ENCODE measurements at places on chromosomes 11 and 22. TPM values are rescaled to one million over a fixed set of nuclear protein-coding genes. Genes with fewer than 3 reads are reported as not detected.

The ABTB2 gene
- total RNA-seq: 12.2 TPM

The MS4A12 gene
- 0.31 TPM for total RNA-seq

The MMP11 gene
- total RNA-seq: 12.2 TPM

GRCh38 chr22:45818424-45819085 is 146.9 kb downstream of the ATXN10 start:
- DNase-seq: no peak

DNA sequence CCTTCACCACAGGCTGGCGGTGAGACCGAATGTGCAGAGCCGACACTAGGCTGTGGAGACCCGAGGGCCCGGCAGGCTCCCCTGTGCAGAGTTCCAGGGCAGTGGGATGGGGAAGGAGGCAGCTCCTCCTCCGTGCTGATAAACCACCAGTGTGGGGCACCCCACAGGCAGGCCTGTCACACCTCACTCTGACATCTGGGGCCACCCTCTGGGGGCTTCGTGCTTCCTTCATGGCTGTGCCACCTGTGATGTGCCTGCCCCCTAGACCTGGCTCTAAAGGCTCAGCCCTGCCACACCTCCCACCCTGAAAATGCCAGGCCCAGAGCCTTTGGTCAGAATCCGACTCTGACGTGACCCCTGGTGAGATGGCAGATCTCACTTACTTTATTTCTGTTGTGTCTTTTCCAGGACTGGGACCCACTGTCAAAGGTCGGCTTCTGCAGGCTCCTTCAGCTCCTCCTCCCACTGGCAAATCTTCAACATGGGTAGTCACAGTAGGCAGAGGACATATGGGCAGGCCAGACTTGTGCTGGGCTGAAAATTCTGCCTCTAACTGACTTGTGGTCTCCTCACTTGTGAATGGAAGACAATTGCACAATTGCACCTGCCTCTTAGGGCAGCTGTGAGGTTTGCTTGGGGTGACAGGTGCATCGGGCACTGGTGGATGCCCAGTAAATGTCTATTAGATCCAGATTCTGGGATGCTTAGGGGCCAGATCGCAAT is 46.2 kb upstream of the TSKU start:
- no peak for DNase-seq

DNA sequence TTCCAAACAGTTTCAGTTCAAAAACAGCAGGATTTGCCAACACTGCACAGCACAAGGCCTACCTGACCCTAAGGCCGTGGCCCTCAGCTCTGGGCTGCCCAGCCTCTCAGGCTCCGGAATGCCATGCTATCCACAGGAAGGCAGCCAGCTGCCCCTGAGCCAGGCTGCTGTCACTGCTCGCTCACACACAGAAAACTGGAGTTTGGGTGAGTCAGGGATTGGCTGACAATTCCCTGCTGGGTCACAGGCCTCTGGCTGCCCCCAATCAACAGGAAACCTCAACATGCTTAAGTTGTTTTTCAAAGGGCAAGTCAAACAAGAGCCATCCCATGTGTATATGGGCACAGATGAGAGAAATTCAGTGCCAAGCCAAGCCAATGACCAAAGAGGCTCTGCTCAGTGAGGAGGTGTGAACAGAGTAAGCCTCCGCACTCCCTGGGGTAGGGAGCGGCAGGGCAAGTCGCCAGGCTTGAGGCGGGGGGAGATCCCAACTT is 50.2 kb downstream of the RPL27A start:
- peak; percentile 77 for DNase-seq

DNA sequence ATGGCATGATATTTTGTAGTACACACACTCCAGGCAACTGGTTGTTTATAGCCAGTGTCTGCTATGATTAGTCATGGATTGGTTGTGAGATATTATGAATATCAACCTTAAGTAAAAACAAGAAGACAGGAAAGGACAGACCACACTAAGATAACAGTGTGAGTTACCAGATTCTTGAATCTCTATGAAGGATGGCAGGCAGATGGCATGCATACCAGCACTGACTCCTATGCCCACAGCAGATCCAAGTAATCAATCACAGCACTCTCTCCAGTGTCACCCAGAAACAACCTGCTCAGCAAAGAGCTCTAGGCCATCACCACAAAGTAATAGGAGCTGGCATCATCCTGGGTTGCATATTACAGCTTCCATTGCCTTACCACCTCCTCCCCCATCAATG is 116.6 kb downstream of the GALNT18 start:
- no peak for DNase-seq

- DNase-seq: no peak
Observed at GRCh38 chr11:96448225-96448624, 58.4 kb downstream of the JRKL start.

GRCh38 chr22:37632174-37633088 is 7.0 kb upstream of the SH3BP1 start:
- DNase-seq: no peak

GRCh38 chr22:46533070-46533833 is 4.2 kb downstream of the CELSR1 start:
- no peak for DNase-seq

- no peak for DNase-seq
Observed at GRCh38 chr11:67272327-67273259, 6.3 kb downstream of the GRK2 start.

DNA sequence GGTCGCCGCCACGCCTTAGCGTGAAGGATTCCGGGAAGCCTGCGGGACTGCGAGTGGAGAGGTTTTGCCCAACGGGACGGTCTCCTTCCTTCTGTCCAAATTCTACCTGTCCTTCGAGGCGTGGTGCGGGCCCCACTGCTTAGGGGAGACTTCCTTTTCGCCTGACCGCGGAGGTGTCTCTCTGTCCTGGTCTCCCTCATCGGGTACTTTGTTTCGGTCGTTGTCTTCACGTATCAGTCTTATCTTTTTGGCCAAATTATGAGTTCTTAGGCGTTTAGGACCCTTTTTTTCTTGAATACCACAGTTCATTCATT is 388 bp downstream of the HINFP start:
- DNase-seq: no peak

- no peak for DNase-seq
Observed at GRCh38 chr11:21040630-21041029, 371.2 kb downstream of the NELL1 start.

DNA sequence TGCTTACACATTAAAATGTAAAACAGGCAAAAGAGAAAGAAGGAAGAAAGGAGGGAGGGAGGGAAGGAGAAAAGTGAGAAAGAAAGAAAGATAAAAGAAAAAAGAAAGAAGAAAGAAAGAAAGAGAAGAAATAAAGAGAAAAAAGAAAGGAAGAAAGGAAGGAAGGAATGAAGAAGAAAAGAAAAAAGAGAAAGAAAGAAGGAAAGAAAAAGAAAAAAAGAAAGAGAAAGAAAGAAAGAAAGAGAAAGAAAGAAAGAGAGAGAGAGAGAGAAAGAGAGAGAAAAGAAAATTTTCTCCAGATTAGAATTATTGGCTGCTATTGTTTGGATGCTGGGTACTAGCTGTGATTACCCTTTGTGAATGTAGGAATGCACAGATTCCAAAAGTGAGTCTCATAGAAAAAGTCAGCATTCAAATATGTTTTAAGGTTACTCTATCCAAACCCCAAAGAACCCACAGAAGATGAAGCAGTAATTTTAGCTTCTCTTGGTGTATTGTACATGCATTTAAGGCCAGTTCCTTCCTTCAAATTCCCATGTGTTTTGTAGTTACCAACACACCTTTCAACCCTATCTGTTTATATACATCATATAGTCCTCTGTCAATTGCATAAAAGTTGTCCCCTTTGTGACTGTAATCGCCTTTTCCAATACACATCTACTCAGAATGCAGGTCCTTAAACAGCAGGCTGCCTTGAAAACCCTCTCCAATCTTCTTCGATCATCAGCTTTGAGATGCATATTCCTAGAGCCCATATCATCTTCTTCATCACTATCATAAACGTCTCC is 789 bp upstream of the FAM111A start:
- peak; percentile 66 for DNase-seq

Data from astrocyte (in vitro differentiated cells and primary cell).